ENCODE measurements at places on chromosomes 4 and X.

GRCh38 chr4:42658261-42658660 lies 1.4 kb upstream of the ATP8A1 start:
- DNase-seq: no peak

DNA sequence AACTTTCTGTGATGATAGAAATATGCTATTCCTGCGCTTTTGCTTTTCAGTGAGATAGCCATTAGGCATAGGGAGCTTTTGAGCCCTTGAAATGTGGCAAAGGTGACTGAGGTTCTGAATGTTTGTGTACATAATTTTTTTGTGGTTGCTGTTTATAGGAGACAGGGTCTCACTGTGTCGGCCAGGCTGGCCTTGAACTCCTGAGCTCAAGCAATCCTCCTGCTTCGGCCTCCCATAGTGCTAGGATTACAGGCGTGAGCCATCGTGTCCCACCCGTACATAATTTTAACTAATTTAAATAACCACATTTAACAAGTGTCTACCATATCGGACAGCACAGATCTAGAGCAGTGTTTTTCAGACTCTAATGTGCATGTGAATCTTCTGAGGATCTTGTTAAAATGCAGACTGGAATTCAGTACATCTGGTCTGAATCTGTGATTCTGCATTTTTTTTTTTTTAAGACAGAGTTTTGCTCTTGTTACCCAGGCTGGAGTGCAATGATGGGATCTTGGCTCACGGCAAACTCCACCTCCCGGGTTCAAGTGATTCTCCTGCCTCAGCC lies 45.3 kb downstream of the CASP6 start:
- DNase-seq: no peak

GRCh38 chrX:68112321-68112720 lies 321.0 kb downstream of the OPHN1 start:
- DNase-seq: no peak

DNA sequence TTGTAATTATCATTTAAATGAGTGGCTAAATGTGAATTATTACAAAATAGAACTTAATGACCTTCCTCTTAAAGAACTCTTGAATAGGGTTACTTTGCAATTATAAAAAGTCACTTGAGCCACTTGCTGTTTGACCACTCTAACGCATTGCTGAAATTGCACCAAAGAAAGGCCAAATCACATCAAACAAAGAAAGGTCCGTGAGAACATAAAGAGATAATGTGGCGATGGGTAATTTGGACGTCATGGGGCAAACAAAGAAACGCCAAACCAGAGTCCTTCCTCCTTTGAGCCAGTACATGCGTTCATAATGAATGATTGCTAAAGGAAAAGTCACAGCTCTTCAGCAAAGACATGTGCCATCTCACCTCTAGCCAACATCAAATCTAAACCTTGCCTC lies 229.8 kb upstream of the STS start:
- no peak for DNase-seq

DNA sequence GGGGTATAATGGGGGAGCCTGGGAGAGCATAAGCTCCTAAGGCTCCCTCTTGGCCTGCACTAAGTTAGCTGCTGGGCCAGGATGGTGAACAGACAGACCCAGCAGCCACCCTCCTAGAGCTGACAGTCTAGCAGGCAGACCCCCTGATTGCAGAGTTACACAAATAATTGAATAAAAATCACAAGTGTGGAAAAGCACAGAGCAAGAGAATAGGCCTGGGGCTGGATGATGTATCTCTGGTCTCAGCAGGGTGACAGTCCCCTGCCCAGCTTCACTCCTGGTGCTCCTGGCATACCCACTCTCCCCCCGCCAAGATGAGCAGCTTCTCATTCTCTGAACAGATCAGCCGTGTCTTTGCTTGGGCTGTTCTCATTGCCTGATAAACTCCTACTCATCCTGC lies 86.1 kb upstream of the STX18 start:
- no peak for DNase-seq

DNA sequence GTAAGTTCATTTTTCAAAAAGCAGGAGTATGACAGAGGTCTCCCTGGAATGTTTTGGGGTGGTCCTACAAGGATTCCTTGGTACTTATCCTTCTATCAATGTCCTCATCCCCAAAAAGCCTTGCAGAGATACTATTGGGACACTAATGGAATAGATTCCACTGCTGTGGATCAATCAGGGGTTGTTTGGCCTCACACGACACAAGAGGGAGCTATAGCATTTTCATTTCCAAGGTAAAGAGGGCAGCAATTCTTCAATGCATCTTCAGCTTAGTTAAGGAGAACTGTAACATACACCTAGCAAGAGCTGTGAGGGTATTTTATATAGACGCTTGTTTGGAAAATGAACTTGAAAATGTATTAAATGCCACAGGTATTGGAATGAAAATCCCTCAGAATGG lies 50.9 kb downstream of the USP26 start:
- DNase-seq: peak; percentile 2

DNA sequence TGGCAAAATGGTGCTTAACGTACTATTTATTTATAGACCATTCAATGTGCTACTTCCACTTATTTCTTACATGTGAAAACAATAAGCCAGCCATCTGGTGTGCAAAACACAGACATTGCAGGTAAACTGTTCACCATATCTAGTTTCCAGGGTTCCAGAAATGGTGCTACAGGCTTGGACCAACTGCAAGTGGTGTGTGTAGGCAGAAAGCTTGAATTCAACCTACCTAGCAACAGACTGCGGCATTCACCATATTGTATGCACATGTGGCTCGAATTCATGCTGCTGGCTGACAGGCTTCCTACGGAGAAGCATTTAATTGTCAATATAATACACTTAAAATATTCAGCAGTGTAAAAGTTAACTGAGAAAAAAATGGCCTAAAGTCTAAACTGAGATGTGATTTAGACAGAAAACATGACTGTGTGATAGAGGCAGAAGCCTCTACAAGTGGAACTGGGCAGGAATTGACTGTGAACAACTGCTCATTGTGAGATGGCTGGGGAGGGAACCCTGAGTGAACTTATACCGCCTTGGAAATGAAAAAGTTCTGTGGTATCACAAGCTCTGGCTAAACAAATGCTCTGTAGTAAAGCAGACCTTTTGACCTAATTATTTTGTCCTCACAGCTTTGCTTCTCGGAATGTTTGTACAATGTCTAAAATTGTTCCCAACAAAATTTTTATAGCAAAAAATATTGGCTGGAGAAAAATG lies 434.7 kb downstream of the GRIA2 start:
- DNase-seq: no peak

DNA sequence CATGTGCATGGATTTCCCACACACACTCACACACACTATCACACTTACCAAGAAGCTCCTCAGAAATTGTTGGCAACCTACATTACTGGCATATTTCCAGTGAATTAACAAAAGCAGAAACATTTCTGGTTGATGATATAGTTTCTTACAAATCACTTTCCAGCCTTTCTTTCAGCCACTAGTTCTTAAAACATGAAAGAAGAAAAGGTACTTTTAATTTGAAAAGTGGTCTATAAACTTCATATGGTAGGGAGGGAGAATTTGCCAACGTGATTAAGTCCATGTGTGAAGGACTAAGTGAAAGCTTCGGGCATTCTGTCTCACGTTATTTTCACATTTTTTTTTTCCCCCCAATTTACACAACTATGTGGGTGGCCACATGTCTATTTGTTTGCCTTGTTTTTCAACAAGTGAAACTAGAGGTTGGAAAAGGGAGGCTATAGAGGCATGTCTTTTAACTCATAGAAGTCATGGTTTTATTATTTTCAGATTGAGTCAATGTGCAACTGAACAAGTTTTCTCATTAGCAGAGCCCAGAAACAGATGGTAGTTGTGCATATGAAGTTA lies 832.1 kb upstream of the INTU start:
- DNase-seq: no peak

DNA sequence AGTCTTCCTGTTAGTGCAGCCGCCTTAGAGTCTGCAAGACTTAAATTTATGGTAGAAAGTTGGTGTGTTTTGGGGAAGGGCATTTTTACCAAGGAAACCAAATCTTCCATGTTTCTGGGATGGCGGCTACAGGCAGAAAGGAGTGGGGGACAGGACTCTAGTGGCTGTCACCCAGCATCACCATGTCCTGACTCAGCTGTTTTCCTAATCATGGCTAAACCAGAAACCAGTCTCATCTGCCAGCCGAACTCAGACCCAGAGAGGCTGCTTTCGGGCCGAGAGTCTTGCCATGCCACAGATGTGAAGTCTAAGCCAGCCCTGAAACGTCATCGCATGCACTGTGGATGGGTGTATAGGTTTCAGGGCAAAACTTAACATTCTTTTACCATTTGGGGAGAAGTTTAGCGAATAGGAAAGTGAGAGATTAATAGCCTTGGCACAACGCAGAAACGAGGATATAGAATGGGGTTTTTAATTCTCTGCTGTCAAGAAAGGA lies 109.6 kb downstream of the ENPP6 start:
- no peak for DNase-seq

- DNase-seq: no peak
Measured at GRCh38 chrX:63561425-63561824, 210.3 kb upstream of the SPIN4 start.

- no peak for DNase-seq
Measured at GRCh38 chrX:23578079-23578478, 89.2 kb upstream of the PRDX4 start.

- DNase-seq: no peak
Measured at GRCh38 chr4:87044511-87045233, 109.9 kb downstream of the AFF1 start.

DNA sequence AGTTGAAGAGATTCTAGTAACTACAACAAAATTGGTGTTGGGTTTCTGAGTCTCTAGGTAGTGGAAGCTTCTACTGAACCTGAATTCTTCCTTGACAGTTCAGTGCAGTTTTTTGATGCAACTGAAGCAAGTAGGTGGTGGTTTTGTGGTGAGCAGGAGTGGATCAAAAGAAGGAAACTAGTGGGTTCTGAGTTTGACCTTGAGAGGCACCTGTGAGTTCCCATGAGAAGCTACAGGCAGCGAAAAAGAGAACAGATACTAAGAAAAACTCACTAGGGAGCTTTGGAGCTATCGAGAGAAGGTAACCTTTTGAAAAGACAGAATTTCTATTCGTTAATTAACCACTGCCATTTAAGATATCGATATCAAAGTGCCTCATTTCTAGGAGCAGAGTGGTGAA lies 145.2 kb downstream of the PDHA2 start:
- no peak for DNase-seq

DNA sequence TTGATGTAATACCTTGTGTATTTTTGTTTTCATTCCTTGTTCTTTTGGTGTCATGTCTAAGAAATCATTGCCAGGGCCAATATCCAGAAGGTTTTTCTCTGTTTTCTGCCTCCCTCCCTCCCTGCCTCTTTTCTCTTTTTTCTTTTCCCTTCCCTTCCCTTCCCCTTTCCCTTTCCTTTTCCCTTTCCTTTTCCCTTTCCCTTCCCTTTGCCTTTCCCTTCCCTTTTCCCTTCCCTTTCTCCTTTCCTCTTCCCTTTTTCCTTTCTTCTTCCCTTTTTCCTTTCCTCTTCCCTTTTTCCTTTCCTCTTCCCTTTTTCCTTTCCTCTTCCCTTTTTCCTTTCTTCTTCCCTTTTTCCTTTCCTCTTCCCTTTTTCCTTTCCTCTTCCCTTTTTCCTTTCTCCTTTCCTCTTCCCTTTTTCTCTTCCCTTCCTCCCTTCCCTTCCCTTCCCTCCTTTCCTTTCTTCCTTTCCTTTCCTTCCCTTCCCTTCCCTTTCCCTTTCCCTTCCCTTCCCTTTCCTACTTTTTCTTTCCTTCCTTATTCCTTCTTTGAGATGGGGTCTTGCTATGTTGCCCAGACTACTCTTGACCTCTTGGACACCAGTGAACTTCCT lies 646.1 kb downstream of the RAPGEF2 start:
- DNase-seq: no peak

DNA sequence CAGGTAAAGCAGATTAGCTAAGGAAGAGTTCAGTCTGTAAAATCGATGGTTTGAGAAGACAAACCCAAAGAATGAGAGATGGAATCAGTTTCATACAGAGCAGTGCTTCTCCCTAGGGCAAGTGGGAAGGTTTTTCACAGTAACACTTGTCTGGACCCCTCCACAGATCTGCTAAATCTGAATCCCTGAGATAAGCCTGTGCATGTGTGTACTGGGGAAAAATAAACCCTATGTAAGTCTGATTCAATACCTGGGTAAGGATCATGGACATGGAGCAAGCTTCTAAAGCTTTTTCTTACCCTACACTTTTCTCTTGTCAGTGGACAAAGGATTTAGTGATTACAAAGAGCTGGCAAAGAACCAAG lies 13.6 kb downstream of the ELOVL6 start:
- no peak for DNase-seq

GRCh38 chr4:166301266-166301665 lies 428.2 kb downstream of the TLL1 start:
- DNase-seq: no peak

DNA sequence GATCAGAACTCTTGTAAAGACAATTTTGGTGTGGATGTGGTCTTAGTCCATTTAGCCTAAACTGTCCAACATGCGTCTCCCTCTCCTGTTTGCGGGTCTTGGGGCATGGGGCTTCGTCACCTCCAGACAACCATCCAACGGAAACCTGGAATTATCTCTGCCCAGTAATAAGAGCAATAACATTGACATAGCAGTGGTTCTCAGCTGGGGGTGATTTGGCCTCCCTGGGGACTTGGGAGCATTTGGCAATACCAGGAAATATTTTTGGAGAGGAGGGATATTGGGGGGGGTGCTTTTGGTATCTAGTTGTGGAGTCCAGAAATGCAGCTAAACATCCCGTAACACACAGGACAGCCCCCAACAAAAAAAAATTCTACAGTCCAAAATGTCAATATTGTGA lies 47.2 kb downstream of the SEL1L3 start:
- no peak for DNase-seq

DNA sequence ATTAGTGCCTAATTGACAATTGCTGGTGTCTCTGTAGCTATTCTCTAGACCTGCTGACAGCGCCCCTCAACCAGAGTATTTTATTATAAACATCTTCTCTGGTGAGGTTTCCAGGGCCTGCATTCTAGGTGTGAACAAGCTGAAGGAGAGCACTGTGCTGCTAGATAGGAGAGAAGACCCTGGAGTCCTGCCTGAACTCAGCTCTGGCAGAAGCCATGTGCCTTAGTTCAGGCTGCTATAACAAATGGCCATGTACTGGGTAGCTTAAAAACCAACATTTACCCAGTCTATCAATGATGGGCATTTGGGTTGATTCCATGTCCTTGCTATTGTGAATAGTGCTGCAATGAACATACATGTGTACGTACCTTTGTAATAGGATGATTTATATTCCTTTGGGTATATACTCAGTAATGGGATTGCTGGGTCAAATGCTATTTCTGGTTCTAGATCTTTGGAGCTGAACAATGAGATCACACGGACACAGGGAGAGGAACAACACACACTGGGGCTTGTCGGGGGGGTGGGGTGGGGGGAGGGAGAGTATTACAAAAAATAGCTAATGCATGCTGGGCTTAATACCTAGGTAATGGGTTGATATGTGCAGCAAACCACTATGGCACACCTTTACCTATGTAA lies 185.5 kb upstream of the CPEB2 start:
- no peak for DNase-seq
